ENCODE measurements at places on chromosomes 12 and 14.

DNA sequence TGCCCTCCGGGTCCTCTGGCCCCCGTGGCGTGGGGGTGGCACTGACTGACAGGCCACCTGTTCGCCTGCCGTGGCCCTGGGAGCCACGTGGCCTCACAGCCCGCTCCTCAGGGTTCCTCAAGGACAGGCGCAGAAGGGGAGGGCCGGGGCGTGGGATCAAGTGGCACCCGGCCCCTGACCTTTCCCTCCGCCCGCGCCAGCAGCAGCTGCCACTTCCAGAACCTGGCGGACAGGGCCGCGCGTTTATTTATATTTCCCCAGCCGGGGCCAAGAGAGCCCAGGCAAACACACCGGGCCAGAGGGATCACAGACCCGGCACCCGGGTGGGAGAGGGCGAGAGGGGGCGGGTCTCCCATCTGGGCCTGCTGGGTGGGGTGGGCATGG is 92.6 kb downstream of the RFLNA start:
- no peak for DNase-seq

GRCh38 chr14:92644171-92644969 is 104.1 kb downstream of the LGMN start:
- no peak for DNase-seq

- no peak for DNase-seq
Measured at GRCh38 chr12:43840338-43840737, 4.5 kb downstream of the TMEM117 start.

- DNase-seq = no peak
Measured at GRCh38 chr14:93037351-93037750, 78.4 kb downstream of the ITPK1 start.

GRCh38 chr14:42004321-42004720 is 397.6 kb downstream of the LRFN5 start:
- no peak for DNase-seq

DNA sequence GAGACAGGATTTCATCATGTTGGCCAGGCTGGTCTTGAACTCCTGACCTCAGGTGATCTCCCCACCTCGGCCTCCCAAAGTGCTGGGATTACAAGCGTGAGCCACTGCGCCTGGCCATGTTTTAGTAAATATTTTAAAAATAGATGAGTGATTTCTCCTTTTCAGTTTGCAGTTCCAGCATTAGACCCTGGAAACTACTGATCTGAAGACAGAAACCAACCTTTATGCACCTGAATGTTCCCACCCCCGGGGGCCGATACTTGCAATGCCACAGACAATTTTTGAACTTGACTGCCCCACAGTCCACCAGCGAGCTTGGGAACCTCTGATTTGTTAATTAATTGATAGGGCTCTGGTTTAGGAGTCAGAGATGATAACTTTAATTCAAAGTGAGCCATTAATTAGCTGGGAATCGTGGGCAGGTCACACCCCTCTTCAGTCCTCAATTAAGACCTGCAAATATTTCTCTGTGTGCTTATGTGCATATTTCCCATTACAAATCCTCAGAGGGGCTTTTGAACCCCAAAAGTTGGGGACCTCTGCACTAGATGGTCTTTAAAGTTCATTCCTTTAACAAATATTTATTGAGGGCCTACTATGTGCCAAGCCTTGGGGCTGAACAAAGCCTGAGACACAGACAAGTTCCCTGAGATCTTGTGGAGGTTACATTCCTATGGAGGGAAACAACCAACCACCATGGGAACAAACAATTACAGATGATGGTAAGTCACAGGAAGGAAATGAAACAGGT is 4.1 kb upstream of the TMEM120B start:
- no peak for DNase-seq

- DNase-seq = no peak
Measured at GRCh38 chr12:96447256-96447655, 42.1 kb upstream of the CFAP54 start.

- DNase-seq = no peak
Measured at GRCh38 chr12:132014092-132014914, 64.6 kb downstream of the EP400 start.

GRCh38 chr12:56872366-56872765 is 61.8 kb downstream of the SDR9C7 start:
- no peak for DNase-seq

DNA sequence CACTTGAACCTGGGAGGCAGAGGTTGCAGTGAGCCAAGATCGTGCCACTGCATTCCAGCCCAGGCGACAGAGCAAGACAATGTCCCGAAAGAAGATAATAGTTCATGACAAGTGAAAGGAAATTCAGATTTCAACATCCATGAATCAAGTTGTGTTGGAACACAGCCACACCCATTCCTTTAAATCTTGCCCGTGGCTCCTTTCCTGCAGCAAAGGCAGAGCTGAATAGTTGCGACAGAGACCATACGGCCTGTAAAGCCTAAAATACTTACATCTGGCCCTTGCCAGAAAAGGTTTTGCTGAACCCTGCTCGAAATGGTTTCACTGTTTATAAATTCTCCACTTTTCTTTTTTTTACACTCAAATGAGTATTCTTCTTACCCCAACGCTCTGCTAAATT is 17.7 kb upstream of the ITPK1 start:
- peak; percentile 78 for DNase-seq

GRCh38 chr12:130031571-130032189 is 127.9 kb upstream of the TMEM132D start:
- no peak for DNase-seq

GRCh38 chr12:131795690-131796410 is 32.3 kb upstream of the MMP17 start:
- no peak for DNase-seq

DNA sequence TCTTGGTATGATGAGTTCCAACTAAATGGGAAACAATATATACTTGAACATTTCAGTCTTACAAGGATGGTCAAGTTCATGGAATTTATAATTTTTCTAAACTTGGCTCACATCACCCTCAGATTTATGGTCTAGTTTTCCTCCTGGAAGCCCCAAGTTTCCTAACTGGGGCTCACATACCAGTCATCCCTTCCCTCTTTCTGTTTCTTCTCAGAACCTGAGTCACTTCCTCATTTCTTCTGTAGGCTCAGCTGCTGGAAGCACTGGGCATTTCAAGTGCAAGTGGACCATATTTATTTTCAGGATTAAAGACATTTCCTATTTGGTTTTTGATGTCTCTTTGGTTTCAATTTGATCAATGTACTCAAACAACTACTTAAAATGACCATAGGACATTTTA is 55.4 kb downstream of the GRIP1 start:
- no peak for DNase-seq

DNA sequence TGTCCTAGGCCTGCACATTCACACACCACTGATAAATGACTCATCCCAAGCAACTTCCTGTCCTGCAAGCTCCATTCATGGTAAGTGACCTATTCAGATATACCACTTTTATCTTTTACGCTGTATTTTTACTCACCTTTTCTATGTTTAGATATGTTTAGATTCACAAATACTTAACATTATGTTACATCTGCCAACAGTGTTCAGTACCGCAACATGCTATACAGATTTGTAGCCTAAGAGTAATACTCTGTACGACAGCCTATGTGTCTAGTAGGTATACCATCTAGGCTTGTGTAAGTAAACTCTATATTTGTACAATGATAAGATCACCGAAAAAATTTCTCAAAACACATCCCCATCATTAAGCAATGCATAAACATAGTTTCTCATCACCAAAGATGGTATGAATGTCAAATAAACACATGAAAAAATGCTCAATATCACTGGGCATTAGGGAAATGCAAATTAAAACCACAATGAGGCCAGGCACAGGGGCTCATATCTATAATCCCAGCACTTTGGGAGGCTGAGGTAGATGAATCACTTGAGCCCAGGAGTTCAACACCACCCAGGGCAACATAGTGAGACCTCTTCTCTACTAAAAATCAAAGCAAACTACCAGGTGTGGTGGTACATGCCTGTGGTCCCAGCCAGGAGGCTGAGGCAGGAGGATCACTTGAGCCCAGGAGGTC is 20.7 kb downstream of the ATXN2 start:
- DNase-seq = no peak

- no peak for DNase-seq
Measured at GRCh38 chr12:46653311-46653710, 172.5 kb downstream of the SLC38A4 start.

- DNase-seq = no peak
Measured at GRCh38 chr12:113136128-113136989, 798 bp upstream of the RASAL1 start.

- DNase-seq = no peak
Measured at GRCh38 chr14:102277874-102278630, 26.9 kb downstream of the MOK start.

DNA sequence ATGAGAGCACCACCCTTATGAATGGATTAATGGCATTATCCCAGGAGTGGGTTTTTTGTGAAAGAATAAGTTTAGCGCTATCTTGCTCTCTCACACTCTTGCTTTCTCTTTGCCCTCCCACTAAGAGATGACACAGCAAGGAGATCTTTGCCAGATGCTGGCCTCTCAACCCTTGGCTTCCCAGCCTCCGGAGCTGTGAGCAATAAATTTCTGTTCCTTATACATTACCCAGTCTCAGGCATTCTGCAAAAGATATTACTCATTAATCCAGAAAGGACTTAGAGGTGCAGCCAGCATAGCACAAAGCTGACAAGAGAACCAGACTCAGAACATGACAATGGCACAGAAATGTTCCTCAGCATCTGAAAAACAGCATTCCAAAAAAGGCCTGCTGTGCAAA is 190.6 kb downstream of the ITPR2 start:
- DNase-seq = no peak

GRCh38 chr14:68807148-68807600 is 14.3 kb upstream of the ZFP36L1 start:
- DNase-seq = no peak

- DNase-seq = no peak
Measured at GRCh38 chr12:124428136-124428791, 133.4 kb downstream of the RFLNA start.

- DNase-seq = no peak
Measured at GRCh38 chr14:55867719-55868118, 250.5 kb upstream of the PELI2 start.

DNA sequence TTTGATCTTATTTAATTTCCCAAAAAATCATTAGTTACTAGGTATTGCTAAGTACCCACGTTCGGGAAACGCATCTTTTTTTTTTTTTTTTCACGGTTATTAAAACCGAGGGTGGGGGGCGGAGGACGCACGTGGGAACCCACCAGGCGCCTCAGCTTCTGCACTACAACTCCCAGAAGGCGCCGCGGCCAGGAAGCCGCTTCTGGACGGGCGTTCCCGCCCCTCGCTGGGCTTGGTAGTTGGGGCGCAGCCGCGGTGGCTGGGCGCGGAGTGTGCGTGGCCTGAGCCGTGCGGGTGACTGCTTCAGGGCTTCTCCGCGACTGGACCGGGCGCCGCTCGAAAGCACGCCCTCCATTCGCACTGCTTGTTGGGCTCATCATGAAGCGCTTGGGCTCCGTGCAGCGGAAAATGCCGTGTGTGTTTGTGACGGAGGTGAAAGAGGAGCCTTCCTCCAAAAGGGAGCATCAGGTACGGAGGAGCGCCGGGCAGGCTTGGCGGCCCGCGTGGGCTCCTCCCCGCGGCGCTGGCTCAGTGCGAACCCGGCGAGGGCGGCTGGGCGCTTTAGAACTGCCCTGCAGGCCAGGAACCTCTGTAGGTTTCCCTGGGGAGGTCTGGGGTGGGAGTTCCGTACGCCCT is 6.2 kb upstream of the C12orf50 start:
- DNase-seq = no peak

DNA sequence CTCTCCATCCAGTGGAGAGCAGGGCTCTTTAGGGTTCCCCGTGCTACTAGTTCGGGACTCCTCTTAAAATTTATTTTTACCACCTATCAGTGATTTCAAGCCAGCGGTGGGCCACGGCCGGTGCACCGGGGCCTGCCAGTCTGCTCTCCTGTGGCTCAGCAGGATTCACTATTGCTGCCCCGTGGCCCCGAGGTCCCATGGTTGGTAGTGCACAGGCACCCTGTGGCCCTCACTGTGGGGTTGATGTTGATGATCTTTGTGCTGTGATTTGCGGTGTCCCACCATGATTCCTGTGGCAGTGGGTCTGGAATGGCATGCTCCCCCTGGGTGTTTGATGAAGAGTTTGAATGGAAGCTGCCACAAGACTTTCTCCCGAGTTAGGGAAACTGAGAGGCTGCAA is 12.6 kb upstream of the MEG3 start:
- DNase-seq = no peak

DNA sequence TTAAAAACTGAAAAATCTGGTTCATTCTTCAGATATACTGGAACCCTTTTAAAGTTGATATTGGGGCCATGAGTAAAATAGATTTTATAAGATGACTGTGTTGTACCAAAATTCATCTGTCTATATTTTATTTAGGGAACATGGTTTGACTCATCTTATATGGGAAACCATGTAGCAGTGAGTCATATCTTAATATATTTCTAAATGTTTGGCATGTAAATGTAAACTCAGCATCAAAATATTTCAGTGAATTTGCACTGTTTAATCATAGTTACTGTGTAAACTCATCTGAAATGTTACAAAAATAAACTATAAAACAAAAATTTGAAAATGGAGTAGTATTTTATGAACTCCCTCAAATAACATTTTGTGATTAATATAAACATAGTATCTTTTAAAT is 14.2 kb downstream of the PTGER2 start:
- no peak for DNase-seq

DNA sequence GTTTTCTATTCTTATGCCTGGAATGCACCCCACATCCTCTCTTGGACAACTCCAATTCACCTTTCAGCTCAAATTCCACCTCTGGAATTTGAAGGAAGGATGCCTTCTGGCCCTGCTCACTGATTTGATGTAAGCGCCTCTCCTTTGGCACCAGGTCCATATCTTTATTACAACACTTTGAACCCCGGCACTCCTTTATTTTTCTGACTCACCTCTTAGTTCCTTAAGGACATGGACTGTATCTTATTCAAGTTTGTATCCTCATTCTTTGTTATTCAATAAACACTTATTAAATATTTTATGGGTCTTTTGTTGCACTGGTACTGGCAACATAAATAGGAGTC is 3.1 kb downstream of the GALC start:
- DNase-seq = no peak

DNA sequence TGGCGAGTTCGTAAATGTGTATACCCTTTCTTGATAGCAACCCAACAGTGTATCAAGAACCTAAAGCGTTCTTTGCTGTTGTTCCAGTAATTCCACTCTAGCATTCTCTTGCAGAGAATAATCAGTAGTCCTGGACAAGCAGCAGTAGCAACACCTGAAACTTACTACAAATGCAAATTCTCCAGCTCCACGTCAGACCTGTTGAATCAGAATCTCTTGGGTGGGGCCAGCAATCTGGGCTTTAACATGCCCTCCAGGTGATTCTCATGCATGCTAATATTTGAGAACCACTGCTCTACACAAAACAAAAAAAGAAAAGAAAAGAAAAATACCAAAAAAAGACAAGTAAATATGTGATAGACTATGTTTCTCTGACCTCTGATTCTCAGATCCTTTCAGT is 10.1 kb downstream of the PTGDR start:
- no peak for DNase-seq

GRCh38 chr14:59256331-59256730 is 67.9 kb downstream of the DAAM1 start:
- no peak for DNase-seq

- no peak for DNase-seq
Measured at GRCh38 chr12:46546634-46547273, 174.2 kb upstream of the SLC38A2 start.

GRCh38 chr12:111775205-111776193 is 8.8 kb downstream of the ALDH2 start:
- no peak for DNase-seq
